Gastrocnemius medialis (tissue), 4 donors: ENCODE measurements at places on chromosomes 13 and 19.

DNA sequence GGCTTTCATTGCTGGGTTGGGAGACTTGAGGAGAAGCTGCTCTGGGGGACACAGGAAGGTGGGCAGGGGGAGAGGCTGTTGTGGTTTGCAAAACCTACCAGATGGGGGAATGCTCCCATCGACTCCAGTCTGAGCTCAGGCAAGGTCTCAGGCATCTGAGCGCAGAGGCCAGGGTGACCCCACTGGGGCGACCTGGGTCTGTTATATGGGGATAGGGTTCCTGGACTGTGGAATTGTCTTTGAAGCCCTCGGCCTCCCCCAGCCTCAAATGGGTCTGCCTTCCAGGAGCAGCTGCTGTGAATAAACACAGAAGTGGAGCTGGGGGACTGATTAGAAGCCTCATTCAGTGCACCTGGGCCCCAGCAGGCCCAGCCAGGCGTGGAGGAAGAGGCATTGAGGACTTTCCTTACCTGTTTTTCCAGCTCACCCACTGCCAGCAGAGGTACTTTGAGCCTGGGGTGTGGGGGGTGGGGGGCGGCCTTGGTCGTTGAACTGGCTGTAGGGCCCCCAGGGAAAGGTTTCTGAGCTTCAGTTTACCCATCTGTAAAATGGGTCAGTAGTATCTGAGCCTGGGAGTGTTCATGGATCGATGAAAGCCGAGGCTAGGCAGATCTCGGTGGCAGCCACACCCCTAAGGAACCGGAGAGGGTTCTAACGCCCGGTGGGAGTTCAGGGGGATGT, 1.4 kb downstream of the CERS4 start:
- no peak for DNase-seq

GRCh38 chr13:113513761-113514160, 23.2 kb upstream of the DCUN1D2 start:
- DNase-seq = no peak

- DNase-seq = no peak
These were observed 16.6 kb upstream of the LRP3 start for GRCh38 chr19:33177417-33177979.

GRCh38 chr13:22647156-22647850, 533.5 kb upstream of the SGCG start:
- no peak for DNase-seq

DNA sequence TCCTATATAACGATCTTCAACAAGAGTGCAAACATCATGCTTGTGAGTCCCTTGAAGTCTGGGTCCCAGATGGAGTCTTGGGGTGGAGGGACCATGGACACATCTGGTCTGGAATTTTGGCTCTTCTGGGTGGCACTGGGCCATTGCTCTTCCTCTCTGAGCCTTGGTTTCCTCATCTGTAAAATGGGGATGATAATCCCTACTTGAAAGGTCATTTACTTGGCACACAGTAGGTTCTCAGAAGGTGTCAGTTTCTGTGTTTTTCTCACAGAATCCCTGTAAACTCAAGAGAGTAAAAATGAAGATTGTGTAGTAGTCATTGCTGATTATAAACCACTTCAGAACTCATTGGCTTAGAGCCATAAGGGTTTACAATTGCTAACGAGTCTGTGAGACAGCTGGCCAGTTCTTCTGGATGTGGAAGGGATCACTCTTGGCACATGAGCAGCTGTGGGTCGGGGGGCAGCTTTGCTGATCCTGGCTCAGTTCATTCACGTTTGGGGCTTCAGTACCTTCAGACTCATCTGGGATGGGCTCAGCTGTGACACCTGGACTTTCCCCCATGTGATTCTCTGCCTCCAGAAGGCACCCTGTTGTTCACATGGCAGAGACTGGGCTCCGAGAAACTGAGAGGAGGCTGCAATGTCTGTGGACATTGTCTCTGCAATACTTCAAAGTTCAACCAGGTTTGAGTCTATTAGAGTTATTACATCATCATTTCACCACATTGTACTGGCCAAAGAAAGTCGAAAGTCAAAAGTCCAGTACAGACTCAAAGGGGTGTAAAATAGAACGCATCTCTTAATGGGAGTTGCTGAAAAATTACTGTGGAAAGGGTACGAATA, 7.8 kb downstream of the CYP4F12 start:
- DNase-seq = no peak

DNA sequence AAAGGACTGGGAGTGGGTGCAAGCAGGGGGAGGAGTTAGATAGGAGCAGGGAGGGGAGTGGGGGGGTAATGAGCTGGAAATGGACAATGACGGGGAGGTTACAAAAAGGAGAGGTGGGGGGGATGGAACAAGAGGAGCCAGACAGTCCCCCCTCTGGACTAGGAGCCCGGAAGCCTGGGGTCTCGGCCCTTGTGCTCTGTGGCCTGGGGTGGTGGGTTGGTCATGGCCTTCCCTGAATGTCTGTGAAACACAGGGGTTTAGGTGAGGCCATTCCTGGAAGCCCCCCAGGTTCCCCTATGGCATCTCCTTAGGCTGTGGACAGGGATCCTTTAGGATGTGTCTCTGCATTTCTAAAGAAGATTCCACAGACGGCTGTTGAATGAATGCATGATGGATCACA, 12.1 kb downstream of the KCNC3 start:
- DNase-seq = no peak

DNA sequence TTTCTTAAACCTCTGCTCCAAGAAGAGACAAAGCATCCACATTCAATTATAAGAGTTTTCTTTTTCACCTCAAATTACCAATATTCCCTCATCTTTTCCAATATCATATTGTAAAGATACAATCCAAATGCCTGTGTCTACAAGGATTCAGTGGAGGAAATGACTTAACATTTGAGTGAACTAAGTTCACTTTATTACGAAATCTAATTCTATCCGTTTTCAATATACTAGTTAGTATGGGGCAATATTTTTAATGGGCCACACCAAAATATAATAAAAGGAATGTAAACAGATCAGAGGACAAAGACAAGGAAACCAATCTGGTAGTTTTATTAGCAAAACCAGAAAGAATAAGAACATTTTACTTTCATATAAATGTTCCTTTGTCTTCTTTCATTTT, 136.0 kb downstream of the DCLK1 start:
- DNase-seq = no peak

- no peak for DNase-seq
These were observed 5.2 kb upstream of the OR7A5 start for GRCh38 chr19:14840206-14840605.
